ENCODE measurements at places on chromosomes 11 and 22.

DNA sequence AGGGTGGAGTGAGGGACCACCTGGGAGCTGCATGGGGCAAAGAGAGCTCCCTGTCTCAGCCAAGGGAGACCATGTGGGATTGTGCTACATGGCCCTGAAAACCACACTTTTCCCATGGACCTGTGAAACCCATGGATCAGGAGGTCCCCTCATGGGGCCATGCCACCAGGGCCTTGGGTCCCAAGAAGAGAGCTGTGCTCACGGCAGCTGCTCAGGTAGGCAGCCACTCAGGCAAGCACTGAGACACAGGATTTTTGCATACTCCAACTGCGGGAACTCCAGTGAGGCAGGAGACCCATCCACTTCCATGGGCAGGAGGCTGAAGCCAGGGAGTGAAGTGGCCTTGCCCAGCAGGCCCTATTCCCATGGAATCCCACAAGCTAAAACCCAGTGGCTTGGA, 190.0 kb downstream of the KCNA4 start:
- DNase-seq: no peak

DNA sequence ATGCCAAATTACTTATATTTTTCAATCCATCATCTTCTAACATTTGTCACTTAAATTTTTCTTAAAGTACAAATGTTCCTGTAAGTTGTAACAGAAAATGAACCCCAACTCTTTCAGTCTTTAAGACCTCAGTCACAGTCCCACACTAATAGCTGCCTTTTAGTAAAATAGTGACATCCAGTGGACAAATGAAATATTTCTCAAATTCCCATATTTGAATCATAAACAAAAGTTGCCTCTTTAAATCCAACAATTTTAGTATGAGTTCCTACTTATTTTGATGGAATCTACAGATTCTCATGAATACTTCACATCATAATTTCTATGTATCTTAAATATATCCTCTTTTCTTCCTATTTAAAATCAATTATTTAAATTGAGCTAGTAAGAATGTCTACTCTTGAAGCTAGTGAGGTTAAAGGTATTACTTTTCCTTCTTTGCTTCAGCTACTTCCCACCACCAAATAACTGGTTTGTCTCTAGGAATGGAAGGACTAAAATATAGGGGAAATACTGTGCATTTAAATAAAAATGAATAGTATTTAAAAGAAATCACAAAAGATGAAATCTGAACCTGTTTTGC, 9.2 kb downstream of the LIN7C start:
- DNase-seq: no peak

GRCh38 chr11:122724520-122724919, 69.0 kb downstream of the UBASH3B start:
- DNase-seq: no peak

DNA sequence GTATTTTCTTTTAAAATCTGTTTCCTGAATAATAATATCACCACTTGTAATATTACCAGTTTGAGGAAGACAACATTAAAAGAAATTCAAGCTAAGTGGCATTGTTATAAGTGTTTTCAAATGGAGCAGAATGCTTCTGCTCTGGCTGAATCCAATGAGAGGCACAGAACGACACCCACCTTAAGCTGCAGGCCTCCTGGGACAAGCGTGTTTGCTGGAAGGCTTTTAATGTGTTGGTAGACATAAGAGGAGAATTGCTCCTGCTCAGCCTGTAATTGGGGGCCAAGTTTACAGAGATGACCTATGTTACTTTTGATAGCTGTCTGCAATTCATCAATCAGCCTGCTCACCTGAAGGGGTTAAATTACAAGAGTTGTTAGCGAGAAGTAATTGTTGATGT, 242.2 kb downstream of the DCDC1 start:
- no peak for DNase-seq

DNA sequence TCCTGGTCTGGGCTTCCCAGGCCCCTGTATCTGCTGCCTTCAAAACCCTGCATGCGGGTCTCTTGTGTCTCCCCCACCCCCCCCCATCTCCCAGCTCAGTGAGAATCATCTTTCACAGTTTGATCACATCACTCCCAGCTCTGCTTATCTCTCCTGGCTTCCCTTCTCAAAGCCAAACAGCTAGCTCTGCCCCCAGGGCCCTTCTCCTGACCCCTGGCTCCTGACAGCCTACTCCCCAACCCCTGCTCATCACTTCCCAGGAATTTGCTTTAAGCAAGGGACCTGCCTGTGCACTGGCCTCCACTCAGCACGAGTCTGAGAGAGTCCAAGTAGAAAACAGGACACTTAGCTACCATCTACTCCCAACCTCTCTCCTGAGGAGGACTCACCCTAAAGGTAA, 342.7 kb downstream of the TENM4 start:
- no peak for DNase-seq

GRCh38 chr11:128757886-128758612, 64.2 kb downstream of the FLI1 start:
- peak; percentile 65 for DNase-seq

DNA sequence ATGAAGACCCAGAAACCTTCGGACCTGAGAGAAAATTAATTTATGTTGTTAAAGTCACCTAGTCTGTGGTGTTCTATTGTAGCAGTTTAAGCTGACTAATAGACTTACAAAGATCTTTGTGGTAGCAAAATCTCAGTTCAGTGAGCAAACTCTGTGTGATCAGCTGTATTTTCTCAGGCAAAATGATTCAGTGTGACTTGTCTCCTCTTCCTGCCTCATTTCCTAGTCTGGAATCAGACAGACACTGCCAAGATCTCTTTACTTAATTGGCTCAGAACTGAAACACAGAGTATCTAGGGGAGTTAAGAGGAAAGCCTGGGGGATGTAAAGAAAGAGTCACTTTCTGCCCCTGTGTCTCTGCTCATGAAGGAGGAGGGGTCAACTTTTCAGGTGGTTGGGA, 564.7 kb downstream of the KCNA4 start:
- DNase-seq: no peak

DNA sequence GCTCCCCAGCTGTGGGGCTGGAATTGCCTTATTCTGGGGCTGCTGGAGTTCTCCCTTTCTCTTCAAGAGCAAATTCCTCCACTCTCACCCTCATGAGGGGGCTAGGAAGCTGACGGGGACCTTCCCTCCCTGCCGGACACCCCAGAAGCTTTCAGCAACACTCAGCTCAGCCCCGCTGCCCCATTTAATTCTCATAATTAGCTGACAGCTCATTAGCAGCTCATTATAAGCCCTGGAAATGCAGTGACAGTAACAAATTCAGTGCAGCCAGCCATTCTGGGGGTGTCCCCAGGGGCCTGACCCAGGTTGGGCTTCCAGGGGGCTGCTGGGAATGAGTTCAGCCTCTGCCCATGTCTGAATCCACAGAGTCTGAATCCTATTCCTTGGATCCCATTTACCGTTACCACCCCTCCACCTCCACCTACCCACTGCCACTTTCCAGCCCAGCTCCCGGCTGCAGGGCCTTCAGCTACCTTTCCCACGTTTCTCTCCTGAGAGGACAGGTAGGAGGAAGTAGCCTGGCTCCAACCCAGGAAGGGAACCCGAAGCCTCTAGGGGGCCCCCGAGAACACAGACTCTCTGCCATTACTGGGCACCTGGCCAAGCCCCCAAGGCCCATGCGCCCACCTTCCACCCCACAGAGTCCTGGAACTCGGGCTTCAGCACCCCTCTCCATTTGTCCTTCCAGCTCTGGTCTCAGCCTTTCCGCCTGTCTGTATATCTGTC, 101.7 kb upstream of the LMO1 start:
- no peak for DNase-seq

GRCh38 chr11:77658213-77659013, 20.8 kb upstream of the CLNS1A start:
- DNase-seq: no peak

DNA sequence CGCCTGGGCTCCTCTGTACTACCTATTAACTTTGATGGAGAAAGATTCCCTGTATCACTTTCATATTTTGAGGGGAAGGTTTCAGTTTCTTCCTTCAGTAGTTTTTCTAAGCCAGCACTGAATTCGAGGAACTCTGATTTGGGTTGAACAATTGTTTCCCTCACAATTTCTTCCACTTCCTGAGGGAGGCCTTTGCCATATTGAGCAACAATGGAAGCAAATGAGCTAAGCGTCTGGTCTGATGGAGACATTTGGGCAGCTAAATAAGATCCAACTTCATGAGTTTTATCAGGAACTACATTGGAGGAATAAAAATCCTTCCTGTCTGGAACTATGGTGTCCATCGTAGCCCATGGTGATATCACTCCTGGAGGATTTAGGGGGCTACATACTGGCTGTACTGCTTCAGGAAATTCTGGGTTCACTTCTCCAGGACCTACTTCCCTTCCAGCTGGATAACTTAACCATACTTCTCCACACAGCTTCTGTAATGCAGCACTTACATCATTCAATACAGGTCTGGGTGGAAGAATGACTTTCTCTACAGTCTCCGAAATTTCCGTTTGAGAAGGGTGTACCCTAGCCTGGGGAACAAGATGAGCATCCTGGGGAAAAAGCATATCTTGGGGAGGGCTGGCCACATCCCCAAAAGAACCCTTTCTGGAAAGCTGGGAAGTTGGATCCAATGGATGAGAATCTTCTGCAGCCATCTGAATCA, 38.9 kb upstream of the CCDC89 start:
- no peak for DNase-seq

GRCh38 chr22:37681001-37681424, 5.1 kb upstream of the NOL12 start:
- no peak for DNase-seq

GRCh38 chr22:47837703-47838102, 1075.3 kb downstream of the TBC1D22A start:
- DNase-seq: no peak

GRCh38 chr22:35349368-35349703, 31.6 kb upstream of the HMOX1 start:
- DNase-seq: no peak

GRCh38 chr22:20606041-20606783, 98.8 kb downstream of the MED15 start:
- peak; percentile 85 for DNase-seq

DNA sequence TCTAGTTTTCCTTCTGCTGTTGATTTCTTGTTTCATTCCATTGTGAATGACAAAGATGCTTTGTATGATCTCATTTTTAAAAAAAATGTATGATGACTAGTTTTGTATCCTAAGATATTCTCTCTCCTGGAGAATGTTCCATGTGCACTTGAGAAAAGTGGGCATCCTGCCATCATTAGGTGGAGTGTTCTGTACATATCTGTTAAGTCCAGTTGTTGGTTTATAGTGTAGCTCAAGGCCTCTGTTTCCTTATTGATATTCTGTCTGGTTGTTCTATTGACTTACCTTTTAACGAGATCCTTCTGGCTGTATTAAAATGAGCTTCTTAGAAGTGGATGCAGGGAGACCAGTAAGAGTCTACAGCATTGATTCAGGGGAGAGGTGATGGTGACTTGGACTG, 35.2 kb downstream of the SGSM1 start:
- no peak for DNase-seq

- DNase-seq: no peak
These were observed 655.9 kb upstream of the TENM4 start for GRCh38 chr11:80096736-80097135.

DNA sequence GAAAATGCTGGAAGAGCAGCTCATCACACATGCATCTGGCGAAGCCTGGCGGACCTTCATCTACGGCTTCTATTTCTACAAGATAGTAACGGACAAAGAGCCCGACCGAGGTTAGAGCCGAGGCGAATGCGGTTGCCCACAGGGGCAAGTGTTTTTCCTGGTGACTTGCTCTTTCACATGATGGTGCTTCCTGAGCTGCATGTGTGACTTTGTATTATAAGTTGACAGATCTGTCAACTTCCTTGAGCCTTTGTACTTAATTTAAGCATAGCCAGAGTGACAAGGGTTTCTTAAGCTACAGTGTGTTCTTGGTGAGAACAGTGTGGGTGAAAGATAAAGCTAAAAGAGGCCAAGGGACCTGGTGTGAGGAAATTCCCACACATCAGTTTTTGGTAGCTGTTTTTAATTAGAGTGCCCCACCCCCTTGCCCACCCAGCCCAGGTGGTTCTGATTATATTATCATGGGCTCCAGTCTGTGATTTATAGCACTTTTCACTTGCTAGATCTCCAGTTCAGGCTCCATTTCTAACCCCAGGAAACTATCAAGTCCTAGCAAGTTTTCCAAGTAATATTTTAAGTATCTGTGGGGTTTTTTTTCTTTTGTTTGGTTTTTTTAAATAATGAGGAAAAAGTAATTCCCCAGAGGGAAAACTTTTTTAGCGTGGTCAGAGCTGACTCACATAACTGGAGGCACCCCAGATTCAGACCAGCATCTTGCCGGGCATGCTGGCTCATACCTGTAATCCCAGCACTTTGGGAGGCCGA, 68.0 kb upstream of the YWHAH start:
- DNase-seq: no peak

DNA sequence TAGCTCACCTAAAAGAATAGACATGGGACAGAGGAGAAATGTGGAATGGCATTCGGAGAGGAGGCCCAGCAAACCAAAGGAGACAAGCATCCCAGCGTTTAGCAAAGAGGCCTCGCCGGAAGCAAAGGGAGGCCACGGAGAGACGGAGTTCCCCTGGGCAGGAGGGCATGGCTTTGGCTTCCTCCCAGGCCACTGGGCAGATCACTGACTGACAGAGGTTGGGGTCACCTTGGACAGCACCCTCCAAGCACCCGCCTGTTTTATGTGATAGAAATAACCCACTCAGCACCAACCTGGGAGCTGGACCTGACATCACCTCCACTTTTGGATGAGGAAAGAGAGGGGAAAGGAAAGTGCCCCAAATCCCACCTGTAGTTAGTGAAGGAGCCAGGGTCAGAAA, 434.1 kb downstream of the BRD1 start:
- DNase-seq: no peak

DNA sequence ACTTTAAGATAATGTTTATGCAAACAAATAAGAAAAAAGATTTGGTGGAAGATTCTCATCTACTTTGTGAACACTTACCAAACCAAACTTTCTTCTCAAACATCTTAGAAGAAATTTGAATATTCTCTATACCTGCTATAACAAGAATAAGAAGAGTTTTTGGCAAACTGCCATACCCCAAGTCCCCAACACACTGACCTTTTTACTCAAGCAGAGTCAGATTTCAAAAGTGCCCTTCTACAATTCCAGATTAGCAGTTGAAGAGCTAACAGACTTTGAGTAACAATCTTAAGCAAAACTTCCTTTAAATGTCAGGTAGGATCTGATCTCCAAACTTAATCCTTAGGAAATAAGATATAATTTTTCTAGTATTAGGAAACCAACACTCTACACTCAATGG, 33.9 kb downstream of the TSG101 start:
- no peak for DNase-seq

DNA sequence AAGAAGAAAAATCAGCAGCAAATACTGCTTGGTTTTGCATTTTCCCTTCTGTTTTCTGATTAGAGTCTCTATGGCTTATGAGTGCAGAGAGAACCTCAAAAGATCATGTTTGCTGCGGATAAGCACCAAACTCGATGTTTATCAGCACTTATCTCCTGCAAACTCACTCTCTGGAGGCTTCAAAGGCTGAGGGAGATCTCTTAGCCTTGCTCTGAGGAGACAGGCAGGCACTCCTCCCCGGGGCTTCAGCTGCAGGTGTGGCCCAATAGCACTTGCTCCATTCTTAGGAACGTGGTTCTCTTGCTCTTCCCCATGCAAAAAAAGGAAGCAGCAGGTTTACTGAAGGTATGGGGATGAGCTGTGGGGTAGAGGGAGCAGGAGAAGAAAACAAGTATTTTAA, 45.1 kb downstream of the FLI1 start:
- DNase-seq: no peak

- no peak for DNase-seq
These were observed 48.6 kb downstream of the ARFGAP3 start for GRCh38 chr22:42808521-42808920.

Data from GM10248 (cell line).